ENCODE measurements at places on chromosomes 6 and 20.

GRCh38 chr6:4405621-4406212 lies 270.3 kb upstream of the ECI2 start:
- no peak for DNase-seq

DNA sequence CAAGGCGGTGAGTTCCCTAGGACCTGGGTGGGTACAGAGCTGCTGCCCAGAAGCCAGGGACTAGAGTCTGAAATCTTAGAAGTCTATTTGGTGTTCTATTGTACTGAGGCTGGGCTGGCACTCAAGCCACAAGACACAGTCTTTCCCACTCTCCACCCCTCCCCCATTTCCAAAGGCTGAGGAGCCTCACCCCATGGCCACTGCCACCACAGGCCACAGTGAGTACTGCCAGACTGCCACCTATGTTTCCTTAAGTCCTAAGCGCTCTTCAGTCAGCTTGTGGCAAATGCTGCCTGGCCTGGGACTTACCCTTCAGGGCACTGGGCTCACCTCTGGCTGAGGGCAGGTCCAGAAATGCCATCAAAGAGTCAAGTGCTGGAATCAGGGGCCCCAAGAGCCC lies 469.3 kb downstream of the HAO1 start:
- DNase-seq, result no peak

- DNase-seq, result peak; percentile 41
Measured at GRCh38 chr6:149862922-149863697, 1.0 kb downstream of the LRP11 start.

DNA sequence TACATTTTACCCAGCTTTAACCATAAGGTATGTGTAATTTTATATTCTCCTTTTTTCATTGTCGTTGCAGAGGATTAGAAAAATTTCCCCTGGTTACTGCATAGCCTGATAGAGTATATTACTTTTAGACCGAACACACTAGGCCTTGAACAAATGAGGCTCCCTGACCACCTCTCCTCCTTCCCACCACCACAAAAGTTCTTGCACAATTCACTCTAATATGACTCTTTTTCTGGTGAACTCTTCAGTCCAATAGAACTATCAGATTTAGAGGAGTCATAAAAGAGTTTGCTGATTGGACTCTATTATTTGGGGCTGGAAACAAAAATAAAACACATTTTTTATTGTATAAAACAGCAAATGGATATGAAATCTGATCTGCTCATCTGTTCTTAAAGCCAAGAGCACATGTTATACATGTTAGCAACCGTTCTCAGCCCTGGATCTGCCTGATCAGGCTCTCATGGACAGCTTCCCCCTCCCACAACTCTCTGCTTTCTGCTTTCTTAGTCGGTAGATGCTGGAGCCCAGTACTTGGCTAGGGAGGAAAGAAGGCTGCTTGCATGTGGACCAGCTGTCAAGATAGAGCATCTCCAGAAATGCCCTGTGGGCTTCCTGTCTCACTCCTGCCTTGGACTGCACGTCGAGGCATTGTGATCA lies 83.5 kb downstream of the CD164 start:
- DNase-seq, result no peak

GRCh38 chr6:119742188-119742803 lies 392.7 kb upstream of the MAN1A1 start:
- DNase-seq, result peak; percentile 1

- no peak for DNase-seq
Measured at GRCh38 chr20:47652301-47652700, 133.0 kb downstream of the SULF2 start.

- no peak for DNase-seq
Measured at GRCh38 chr6:138769102-138769676, 4.4 kb upstream of the CCDC28A start.

GRCh38 chr6:90484903-90485302 lies 102.0 kb downstream of the MAP3K7 start:
- DNase-seq, result no peak

DNA sequence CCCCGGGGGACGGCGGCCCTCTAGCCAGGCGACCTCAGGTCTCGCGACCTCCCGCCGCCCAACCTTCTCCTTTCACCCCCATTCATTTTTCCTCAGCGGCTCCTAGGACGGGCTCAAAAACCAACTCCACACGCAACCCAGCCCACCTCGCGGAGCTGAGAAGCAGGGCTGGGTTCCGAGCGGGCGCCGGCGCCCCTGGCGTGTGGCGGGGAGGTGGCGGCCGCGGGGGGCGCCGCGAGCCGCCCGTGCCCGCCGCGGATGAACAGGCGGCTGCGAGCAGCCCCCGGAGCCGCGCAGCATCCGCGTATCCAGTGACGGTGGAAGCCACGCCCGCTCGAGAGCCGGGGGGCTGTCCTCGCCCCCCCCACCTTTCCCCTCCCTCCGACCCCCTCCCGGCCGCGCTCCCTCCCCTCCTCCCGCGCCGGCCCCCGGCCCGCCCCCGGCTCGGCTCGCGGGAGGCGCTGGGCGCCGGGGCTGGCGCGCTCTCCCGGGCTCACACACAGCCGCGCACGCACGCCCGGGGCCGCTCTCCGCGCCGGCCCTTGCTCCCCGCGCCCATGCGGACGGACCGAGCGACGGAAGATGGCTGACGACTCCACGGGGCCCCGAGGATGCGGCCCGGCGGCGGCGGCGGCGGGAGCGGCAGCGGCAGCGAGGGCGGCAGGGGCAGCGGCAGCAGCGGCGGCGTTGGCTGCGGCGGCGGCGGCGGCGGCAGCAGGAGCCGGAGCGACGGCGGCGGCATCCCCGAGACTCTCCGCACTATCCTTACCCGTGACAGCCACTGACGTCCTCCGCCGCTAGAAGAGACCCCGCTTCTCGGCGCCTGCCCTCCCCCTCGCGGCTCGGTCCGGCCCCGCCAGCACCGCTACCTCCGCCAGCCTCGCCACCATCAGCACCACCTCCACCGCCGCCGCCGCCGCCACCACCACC lies at the start of gene SOBP:
SOBP (plus strand) TSS at position 482 of the 930 bp plus-strand sequence. CDS start 500 bp downstream, outside the sequence.
- DNase-seq, result peak; percentile 32

DNA sequence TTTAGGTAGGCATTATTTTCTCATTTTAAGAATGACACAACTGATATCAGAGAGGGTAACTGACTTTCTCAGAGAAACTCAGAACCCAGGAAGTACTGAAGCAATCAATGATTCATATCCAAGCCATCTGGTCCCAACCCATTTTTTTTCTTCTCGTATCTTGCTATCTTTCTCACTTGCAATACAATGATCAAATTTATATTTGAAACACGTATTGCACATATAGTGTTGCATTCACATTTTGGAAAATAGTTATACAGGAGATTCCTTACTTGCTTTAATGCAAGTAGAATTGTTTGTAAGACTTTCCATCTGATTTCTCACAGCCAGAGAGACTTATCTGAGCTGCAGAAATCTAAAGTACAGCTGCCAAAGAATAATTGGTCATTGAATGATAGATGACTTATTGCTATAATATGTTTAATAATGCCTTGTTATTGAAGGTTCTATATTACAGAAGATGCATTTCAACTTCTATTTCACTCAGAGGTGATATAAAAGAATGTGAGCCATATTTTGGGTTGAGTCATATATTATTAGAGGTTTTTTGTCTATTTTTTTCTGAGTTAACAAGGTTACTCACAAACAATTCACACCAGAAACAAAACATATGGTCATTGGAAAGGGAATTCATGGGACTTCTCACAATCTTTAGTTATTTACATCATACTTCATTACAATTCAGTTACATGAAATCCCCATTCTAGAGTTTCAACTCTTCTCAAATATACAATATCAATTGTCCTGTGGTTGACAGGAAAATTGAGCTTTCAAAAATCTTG lies 337.5 kb upstream of the CITED2 start:
- no peak for DNase-seq

- DNase-seq, result no peak
Measured at GRCh38 chr6:11413117-11413687, 124.3 kb upstream of the TMEM170B start.
